Fibroblast of the aortic adventitia (primary cell): ENCODE measurements at places on chromosomes 5 and 9. TPM values are rescaled to one million over a fixed set of nuclear protein-coding genes. Genes with fewer than 3 reads are reported as not detected.
A peak's percentile ranks its signal among the peaks of the same experiment; 100 is the strongest.

GRCh38 chr5:54217826-54218503, 92.4 kb downstream of the ARL15 start:
- DNase-seq, result peak; percentile 90

DNA sequence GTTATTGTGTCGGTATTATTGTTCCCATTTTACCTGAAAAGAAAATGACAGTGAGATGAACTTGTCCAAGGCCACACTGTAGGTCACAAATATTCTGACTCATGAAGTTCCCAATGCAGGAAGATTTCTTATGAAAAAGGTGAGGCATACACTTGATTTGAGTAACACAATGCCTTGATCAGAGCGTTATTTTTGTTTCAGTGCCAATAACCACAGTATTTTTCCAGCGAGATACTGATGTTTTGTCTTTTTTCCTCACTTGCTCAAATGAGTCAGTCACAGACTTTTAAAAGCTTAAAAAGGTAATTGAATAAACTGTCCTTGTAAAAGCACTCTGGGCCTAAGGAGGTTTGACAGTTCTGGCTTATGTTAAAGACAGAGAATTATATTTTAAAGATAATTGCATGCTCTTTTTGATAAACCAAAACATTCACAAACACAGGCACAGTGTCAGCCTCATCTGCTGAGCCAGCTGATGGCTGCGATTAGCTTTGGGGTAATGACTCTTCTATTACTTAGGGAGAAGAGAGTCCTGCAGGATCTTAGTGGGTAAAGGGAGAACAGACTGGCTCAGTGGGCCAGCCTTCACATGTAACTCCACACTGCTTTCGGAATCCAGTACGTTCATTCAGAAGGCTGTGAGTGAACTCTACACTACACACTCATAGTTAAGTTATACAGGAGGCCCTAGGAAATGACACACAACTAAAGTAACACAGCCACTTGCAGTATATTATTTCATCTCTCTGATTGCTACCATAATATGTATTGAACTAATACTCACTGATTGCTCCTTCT, 165.5 kb upstream of the CD180 start:
- DNase-seq, result peak; percentile 62

GRCh38 chr5:141681695-141682641, at the start of gene ARAP3:
Gene ARAP3, minus strand, starts transcription at chr5:141682230. Its CDS starts 1,744 bp downstream, at chr5:141680486.
- DNase-seq, result peak; percentile 80

- no peak for DNase-seq
Observed at GRCh38 chr5:139842321-139842720, 46.7 kb downstream of the PSD2 start.

Gene DNAI1
- total RNA-seq, result 1.1 TPM in 1 of 2 replicates, not detected in the other

GRCh38 chr5:149799965-149800516, 69.9 kb downstream of the PPARGC1B start:
- no peak for DNase-seq

Gene PCDHGB1
- total RNA-seq, result 3.1 and 4.2 TPM in 2 replicates
